ENCODE measurements at places on chromosomes 2 and 18.

- no peak for DNase-seq
Measured at GRCh38 chr2:186697536-186697935, 3.7 kb downstream of the FAM171B start.

DNA sequence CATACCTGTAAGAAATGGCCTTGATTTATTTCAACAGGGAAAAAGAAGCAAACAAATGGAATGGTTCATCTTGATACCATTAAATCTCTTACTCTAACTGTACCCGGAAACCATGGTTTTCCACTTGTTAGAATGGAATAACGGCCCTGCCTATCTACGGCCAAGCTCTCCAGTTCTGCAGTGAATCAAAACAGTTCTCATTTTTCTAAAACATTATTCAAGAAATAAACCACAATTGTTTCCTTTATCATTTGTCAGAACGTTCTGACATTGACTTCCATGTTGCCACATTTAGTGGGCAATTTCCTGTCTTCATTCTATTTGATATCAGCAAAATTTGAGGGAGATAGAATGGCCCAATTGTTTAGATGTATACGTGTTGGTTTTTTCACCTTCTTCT, 118.8 kb upstream of the CDH19 start:
- no peak for DNase-seq

GRCh38 chr2:155412598-155412997, 714.1 kb downstream of the KCNJ3 start:
- no peak for DNase-seq

DNA sequence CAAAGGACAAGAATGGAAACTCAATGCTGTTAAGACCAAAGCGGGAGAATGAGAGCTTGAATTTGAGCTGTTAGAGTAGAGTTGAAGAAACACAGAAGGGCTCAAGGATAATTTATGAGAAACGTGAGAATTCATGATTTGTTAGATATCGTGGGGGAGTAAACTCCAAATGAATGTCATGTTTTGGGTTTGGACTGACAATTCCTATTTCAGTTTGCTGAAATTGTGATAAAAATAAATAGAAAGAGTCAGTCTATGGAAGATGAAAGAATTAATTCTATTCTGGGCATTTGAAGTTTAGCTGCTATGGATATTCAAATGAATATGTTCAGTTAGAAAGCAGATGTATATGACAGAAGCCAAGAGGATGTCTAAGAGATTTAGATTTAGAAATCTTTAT, 723.4 kb upstream of the PIK3C3 start:
- DNase-seq: no peak

DNA sequence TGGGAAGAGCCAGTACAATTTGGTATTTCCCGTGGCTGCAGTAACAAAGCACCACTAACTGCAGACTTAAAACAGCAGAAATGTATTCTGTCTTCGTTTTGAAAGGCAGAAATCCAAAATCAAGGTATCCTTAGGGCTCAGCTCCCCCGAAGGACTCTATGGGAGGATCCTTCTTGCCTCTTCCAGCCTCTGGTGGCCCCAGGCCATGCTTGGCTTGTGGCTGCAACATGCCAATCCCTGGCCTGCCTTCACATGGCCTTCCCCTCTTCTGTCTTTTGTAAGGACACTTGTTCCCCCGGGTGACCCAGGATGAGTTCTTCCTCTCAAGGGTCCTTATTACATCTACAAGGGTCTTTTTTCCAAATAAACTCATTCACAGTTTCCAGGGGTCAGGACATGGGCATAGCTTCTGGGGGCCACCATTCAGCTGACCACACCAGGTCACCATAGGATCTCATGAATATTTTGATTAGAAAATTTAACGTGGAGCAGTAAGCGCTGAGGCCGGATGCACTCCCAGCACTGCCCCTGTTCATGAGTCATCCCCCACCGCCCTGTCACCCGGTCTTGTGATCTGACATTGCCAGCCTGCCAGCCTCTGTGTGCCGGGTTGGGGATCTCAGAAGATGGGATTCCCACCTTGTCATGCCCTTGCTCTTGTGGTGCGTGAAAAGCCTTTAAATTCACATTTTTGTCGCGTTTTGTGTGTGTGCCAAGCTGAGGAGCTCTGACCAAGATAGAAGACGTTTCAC, 61.2 kb upstream of the B3GNT7 start:
- no peak for DNase-seq

- no peak for DNase-seq
Measured at GRCh38 chr2:69615969-69616368, 27.6 kb downstream of the AAK1 start.

DNA sequence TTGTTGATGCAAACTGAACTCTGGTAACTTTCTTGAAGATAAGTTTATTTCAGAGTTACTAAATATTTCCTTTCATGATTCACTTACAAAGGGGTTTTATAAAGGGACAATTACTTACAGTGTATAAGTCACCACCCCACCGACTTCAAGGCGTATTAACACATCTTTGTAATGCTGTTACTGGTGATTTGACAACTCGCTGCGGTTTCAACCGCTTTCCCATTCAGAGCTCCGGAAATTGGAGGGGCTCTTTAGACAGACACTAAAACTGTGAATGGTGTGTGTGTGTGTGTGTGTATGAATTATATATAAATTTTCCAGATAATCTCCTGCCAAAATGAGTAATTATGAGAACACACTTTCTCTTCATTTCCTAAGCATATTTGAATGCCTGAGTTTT, 4.9 kb downstream of the TM4SF20 start:
- no peak for DNase-seq

DNA sequence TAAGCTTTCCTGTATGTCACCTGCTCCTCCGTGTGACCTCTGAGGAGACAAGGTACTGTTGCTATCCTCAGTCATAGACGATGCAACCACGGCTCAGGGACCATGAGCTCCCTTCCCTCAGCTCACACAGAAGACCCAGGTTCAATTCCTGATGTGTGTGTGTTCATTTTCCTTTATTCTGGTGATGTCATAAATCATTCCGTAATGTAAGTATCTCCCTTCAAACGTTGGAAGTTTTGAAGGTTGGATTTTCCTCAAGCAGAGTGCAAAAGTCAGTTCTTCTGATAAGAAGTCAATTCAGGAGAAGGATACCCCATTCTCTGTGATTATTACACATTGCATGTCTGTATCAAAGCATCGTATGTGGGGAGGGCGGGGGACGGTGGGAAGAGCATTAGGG, 118.9 kb upstream of the FAM136A start:
- DNase-seq: no peak

DNA sequence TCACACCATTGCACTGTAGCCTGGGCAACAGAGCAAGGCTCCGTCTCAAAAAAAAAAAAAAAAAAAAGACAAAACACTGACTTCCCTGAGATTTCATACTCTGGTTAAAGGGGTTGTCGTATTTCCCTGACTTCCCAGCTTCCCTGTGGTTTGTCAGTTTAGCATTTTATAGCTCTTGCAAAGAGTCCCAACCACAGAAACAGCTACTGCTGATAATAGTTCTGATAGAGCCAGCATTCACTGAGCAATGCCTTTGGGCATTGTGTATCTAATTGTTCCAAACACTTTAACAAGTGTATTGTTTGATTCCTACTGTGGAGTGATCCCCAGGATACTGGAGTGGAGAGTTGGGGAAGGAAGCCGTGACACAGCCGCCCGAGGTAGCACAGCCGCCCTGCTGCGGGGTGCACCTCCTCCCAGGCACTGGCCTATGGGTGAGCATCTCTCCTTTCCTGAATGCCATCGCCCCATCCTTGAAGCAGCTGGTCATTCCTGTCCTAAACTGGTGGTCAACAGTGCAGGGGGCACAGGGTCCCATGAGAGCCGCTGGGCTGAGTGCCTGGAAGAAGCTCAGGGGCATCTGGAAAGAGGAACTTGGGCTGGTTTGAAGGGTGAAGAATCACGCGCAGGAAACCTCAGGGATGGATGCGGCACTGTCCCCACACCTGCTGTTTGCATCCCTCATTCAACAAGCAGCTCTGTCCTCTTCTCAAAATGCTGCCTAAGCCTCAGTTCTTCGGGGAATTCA, 81.0 kb upstream of the TMEM18 start:
- no peak for DNase-seq

DNA sequence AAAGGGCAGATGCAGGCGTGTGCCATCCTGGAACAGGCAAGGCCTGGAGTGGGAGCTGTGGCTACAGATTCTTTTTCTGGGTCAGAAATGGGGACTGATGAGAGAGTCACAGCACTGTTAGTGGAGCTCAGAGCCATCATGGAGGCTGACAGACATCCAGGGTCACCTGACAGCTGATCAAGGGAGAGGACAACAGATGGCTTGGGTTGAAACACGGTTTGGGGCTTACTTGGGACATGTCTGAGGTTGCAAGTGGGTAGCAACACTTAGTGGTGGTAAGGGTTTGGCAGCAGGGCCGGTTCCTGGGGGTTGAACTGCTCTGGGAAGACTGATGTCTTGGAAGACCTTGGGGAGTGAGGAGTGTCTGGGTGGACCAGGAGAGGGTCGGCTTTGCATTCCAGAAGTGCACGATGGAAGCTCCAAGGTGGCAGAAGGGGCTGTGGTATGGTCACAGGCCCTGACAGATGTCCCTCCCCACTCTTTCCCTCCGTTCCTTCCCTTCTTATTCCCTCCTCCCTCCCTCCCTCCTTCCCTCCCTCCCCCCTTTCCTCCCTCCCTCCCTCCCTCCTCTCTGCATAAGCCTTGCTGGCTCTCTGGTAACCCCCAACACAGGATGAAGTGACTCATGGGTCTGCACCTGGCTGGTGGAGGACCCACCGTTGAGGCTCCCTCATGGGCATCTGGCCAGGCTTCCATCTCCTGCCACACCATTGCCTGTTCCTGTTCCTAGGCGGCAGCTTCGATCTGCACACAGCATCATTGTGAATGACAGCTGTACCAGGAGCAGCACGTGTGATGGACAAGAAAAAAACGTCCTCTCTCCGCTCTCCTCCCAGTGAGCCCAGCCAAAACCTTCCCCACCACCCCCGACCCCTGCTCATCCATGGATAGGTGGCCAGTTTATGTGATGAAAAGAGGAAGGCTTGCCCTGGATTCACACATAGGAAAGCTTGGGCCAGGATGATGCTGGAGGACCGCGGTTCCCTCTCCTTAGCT, 63.8 kb upstream of the RPL31 start:
- no peak for DNase-seq

DNA sequence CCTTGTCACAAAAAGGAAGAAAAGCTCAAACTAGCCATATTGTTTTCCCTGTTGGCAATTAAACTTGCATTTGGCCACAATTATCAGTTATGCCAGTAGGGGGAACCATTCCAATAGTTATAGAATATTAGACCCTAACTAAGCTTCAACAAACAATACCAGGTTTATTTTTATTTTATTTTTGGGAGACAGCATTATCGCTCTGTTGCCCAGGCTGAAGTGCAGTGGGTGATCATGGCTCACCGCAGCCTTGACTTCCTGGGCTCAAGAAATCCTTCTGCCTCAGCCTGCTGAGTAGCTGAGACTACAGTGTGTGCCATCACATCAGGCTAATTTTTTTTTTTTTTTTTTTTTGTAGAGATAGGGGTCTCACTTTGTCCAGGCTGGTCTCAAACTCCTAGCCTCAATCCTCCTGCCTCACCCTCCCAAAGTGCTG, 102.1 kb downstream of the ATAD2B start:
- peak; percentile 9 for DNase-seq

Measured in CMK (cell line).